Stimulated activated CD4-positive, alpha-beta T cell treated with anti-CD3 and anti-CD28 coated beads, Interleukin-1b, Interleukin-23, amount 100 ng/mL, for 48 hours (primary cell): ENCODE measurements at places on chromosomes 7 and 10.

DNA sequence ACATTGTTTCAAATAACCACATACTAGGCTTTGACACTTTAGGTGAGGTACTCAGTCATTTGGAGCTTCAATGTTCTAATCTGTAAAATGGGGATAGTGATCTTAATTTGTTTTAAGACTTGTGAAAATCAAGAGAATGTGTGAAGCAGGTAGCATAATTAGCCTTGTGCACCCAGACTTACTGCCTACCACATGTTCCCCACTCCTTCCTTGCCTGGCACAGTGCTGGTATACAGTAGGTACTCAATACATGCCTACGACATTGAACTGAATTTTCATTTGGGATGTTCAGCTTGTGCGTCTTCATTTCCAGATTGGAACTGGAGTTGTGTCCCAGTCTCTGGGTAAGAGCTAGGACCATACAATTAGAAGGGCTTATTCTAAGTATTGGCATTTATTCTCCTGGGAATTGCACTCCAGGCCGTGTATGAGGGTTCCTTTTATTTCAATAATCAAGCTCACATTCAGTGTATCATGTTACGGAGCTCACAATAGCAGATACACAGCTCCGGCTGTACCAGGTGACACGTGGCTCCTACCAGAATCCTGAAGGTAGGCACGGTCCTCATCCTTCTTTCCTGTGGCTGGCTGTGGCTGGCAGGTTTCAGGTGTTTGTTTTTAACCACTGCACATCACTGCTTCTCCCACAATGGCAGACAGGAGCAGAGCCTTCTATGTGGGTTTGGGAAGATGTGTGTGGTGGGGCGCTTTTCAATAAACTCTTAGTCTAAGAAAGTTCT, 109.4 kb upstream of the PDCD4 start:
- no peak for DNase-seq

GRCh38 chr10:44398271-44398670, 13.4 kb upstream of the CXCL12 start:
- no peak for DNase-seq

DNA sequence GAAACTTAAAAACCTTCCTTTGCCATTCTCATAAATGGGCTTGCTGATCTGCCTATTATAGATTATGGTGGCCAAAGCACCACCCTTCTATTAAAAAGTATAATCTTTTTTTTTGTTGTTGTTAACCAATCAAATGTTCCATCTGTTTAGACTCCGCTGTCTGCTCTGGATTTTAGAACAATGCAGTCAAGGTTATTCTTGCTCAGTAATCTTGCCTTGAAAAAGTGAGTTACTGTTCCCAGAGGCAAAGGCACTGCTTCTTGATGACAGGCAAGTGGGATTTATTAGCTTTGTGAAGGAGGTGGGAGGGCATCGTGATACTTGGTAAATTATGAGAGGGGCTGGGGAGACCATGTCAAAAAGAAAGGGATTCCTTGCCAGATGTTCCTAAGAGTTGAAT, 143.5 kb downstream of the KIAA1217 start:
- DNase-seq = no peak

- DNase-seq = no peak
These were observed 622.2 kb downstream of the GALNT17 start for GRCh38 chr7:71753956-71754664.

- DNase-seq = no peak
These were observed 1.1 kb upstream of the FAM53B start for GRCh38 chr10:124745252-124745651.

DNA sequence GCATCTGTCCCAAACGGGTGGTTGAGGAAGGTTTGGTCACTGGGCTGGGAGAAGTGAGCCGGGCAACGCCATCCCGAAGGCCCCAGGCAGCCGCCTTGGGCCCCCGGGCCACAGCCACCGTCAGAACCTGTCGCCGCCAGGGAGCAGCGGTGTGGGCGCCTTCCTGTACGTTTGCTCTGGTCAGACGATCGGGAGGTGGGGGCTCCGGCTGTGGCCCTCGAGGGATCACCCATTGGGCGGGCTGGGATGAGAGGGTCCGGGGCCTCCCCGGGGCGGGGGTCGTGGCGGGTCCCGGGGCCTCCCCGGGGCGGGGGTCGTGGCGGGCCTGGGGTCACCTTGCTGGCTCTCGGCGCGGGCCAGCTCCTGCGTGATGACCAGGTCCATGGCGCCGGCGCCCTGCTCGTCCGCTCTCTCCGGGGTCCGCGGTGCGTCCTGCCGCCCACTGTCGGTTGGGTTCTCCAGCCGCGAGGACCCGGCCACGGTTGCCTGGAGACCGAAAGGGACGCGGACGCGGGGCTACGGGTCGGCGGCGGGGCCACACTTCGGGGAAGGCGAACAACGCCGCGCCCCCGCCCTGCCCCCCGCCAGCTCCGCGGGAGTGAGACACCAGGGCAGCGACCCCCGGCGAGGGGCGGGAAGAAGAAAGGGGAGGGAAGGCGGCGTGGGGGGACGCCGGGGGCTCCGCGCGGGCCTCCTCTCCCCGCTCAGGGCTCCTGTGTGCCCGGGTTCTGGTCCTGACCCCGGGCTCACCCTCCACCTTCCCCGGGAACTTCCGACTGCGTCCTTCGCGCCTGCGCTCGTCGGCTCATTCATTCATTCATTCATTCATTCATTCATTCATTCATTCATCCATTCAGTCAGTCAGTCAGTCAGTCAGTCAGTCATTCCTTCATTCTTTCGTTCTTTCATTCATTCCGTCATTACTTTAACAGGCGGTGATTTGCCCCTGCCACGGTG, at the start of gene CFAP46:
Gene CFAP46, minus strand, starts transcription at position 470 of the 957 bp plus-strand sequence. Its CDS starts 86 bp downstream, at position 384.
- no peak for DNase-seq

- no peak for DNase-seq
These were observed 116.3 kb upstream of the RET start for GRCh38 chr10:42960491-42960990.

GRCh38 chr7:132234711-132235110, 341.6 kb downstream of the PLXNA4 start:
- DNase-seq = no peak

DNA sequence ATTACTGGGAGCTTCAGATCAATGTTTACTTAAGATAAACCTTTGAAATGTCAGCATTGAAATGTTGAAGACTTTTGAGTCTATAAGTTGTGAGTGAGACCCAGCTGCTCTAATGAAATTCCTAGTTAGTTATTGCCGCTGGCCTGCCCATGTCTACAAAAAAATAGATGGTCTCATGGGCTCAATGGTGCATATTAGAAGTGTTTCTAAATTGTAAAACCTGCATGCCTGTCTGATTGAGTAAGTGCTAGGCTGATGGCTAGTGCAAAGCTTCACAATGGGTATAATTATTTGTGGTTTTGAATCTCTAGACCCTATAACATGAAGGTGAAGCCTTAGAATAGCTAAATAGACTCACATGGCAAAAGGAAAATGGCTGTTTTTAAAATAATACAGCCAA, 234.5 kb downstream of the SORCS3 start:
- DNase-seq = no peak
